NCI-H1694 (cell line): ENCODE measurements at places on chromosomes 3 and 15.

DNA sequence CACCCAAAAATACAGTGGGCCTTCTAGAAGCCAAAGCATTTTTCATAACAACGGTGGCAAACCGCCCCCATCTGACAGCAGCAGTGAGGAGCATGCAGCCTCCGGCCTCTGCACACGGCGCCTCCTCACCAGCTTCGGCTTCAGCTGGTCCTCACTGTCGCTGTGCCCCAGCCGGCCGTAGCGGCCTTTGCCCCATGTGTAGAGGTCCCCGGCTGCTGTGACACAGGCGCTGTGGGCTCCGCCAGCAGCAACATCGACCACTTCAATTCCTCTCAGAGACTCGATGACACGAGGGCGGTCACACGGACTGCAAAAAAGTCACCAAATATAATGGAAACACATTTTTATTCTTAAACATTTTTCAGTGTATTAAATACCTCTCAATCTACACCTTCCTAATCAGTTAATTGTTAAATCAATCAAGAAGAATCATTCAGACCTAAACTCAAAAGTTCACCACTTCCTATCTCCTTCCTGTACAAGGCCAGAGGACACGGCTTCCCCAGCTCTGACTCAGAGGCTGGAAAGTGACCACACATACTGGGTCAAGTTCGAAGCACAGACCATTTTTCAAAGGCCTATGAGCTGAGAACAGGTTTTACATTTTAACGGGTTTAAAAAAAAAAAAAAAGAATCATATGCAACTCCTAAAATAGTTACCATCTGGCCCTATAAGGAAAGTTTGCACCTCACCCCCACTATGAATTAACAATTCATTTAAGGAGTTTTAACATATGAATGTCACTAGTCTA, 33.6 kb upstream of the OCA2 start:
- DNase-seq, result no peak

GRCh38 chr3:145035682-145036081, 1064.1 kb downstream of the DIPK2A start:
- DNase-seq, result no peak

GRCh38 chr3:194950906-194951628, 265.4 kb downstream of the FAM43A start:
- DNase-seq, result no peak

- no peak for DNase-seq
These were observed 942.1 kb downstream of the AGBL1 start for GRCh38 chr15:87021751-87022150.

GRCh38 chr3:120048355-120049041, 45.7 kb downstream of the GSK3B start:
- DNase-seq, result no peak

DNA sequence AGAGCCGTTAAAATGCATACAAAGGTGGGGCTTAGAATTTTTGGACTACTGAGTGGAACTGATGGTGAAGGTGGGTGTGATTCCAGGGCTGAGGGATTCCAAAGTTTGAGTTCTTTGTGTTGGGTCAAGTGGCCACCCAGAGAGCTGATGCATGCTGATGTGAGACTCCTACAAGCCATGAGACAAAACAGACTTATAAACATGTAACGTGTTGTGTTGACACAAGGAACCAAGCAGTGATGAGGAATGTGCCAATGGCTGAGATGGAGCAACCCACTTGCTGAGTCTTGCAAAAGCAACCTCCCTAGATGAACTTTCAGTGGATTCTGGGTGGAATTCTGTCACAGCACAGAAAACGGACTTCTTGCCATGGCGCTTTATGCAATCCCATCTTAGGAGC, 289.0 kb downstream of the TLE3 start:
- no peak for DNase-seq

DNA sequence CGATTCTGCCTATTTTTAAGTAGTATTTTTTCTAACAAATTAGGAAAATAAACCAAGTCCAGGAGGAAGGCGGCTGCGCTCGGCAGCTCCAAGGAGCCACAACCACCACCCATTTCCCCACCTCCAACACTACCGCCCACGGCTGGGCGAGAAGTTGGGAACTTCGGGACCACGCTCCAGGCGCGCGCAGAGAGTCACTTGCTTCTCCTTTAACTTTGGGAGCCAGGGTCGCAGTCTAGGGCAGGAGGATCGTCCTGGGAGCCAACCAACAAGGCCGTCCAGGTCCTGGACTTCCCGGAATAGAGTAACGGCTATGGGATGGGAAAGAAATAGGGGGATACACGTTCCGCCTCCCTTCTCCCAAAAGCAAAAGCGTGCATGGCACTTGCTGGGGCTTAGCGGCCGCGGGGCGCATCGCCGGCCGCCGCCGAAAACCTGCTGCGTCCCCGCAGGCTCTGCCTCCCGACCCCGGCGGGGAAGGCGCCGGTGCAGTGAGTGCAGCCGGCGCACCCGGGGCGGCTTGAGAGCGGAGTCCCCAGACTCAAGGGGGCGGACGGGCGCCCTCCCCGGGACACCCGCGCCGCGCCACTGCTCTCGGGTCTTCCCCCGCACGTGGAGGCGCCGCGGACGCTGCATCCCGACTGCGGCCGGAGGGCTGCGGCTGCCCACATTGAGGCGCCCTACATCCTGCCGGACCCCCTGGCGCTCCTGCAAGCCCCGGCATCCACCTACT, 699 bp downstream of the MEGF11 start:
- DNase-seq, result no peak
